ENCODE measurements at places on chromosomes 5 and 9.
A peak's percentile ranks its signal among the peaks of the same experiment; 100 is the strongest.

GRCh38 chr5:135598691-135599395 lies 20.1 kb upstream of the CXCL14 start:
- DNase-seq: no peak

- no peak for DNase-seq
Measured at GRCh38 chr9:23635276-23635675, 190.8 kb downstream of the ELAVL2 start.

DNA sequence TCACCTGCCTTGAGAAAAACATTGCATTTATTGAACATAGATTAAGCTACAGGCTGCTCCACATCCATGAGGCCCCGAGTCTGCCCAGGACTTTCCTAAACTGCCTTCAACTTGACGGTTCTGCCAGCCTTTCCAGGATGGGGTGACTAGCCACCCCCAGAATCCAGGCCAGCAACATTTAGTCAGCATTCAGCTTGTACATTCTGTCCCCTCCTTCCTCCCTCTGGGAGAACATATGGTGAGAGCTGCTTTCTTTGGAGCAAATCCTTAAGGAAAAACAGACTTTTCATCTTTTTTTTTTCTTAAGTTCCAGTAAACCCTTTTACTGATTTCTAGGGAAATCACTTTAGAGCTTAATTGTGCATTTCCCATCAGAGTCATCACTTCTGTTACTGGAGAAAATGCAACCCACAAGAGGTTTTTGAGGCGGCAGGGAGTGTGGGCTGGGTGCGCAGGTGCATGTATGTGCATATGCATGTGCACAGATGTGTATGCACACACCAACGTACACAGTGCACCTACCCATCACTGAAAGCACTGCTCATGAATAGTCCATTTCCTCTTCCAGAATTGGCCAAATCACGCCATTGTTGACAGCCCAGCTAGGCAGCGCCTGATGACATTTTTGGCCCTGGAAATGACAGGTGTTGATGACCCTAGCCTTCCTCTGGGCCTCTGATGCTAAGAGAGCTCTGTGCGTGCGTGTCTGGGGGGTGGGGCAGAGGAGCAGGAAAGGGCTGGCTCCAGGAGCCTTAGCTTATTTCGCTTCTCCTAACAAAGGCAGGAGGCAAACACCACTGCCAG lies 145.6 kb downstream of the HSD17B3 start:
- DNase-seq: no peak

GRCh38 chr5:62982348-62982747 lies 403.7 kb downstream of the LRRC70 start:
- no peak for DNase-seq

DNA sequence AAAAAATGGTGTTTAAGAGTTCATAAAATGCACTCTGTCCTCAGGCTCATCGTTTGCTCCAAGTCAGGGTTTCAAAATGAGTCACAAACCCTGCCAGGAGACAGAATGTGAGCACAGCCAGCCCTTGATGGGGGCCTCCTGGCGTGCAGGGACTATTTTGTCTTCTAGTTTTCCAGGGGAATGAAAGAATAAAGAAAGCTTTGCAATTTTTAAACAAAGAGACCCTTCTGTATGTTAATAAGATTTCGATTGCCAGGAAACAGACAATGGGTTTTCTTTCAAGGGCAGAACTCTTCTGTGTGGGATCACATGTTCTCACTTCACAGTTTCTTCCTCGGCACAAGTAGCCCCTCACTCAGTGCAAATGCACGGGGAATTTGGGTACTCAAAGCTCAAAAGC lies 121.4 kb upstream of the C6 start:
- no peak for DNase-seq

DNA sequence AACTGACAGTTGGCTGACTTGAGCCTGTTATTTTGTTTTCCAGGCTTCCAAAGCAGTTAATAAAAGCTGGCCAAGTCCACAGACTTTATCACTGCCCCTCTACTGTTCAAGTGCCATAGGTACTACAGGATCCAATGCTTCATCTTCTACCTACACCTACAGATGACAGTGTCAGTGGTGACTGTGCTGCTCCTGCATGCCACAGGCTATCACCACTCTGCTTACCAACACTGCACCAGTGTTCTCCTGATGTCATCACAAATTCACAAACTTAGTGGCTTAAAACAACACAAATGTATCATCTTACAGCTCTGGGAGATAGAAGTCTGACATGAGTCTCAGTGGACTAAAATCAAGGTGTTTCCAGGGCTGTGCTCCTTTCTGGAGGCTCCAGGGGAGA lies 26.6 kb downstream of the HMGCS1 start:
- no peak for DNase-seq

- peak; percentile 88 for DNase-seq
Measured at GRCh38 chr5:143002459-143003327, 232.5 kb downstream of the ARHGAP26 start.

- peak; percentile 53 for DNase-seq
Measured at GRCh38 chr5:42912184-42912798, 100.6 kb upstream of the SELENOP start.

DNA sequence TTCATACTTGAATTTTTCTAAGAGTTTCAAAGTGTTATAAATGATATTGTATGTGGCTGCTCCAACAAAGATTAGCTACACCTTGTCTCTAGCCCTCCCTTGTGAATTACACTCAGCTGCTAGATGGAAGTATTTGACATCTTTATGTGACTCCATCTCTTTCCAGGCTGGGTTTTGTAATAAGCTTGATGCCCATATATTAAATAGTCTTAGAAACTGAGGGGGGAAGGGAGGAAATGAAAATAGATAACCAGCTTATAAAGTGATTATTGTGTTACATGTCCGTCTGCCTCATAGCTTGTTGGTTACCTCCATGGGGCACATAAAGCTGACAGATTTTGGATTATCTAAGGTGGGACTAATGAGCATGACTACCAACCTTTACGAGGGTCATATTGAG lies 63.4 kb downstream of the CD180 start:
- no peak for DNase-seq

DNA sequence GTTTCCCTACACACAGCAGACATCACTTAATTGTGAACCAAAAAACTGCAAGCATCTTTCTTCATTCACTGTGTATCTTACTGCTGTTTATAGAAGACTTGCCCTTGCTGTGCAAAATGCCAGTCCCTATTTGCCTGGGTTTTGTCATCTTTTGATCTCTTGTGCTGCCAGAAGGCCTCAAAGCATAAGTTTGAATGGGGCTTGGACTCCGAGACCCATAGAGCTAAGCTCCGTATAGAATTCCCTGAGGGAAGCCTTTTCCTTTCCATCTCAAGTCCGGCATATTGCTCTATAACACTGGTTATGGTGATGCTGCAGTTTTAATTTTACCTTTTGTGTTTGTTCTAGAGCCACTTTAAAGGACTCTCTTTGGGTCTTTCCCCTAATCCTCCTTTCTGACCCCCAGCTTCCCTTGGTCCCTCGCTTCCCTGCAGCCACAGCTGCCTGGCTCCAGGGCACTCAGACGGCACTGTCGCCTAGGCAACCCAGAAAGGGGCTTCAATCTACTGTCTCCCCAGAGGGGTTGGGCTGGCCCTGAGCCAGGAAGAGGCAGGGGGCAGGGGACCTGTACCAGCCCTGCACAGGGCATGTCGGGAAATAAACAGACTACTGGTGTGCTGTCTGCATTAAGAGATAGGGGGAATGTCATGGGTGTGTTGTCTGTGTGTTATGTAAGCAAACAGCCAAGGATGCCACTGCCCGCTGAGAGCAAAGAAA lies 73.4 kb upstream of the MELK start:
- DNase-seq: no peak

GRCh38 chr9:90842996-90843395 lies 41.4 kb downstream of the SYK start:
- no peak for DNase-seq

DNA sequence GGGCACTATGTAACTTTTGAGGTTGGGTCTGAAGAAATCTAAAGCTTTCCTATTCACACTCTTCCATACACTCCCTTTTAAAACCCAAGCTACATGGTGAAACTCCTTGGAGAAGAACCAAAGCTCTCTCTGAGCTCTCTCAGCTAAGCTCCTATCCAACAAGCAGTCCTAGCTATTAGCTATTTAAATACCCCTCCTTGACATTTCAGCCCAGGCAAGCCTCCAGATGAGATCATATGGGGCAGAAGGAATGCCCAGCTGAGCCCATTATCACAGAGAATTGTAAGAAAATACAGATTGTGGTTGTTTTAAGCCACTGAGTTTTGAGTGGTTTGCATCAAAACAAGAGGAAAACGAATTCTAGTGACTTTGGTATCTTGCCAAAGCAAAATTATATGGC lies 15.2 kb downstream of the HSPB3 start:
- DNase-seq: no peak

GRCh38 chr5:18563853-18564252 lies 929.6 kb downstream of the TAF11L14 start:
- DNase-seq: no peak

- DNase-seq: no peak
Measured at GRCh38 chr9:134175808-134176598, 11.6 kb upstream of the RNU6ATAC start.

- DNase-seq: no peak
Measured at GRCh38 chr9:34070606-34071324, 22.1 kb upstream of the UBAP2 start.

DNA sequence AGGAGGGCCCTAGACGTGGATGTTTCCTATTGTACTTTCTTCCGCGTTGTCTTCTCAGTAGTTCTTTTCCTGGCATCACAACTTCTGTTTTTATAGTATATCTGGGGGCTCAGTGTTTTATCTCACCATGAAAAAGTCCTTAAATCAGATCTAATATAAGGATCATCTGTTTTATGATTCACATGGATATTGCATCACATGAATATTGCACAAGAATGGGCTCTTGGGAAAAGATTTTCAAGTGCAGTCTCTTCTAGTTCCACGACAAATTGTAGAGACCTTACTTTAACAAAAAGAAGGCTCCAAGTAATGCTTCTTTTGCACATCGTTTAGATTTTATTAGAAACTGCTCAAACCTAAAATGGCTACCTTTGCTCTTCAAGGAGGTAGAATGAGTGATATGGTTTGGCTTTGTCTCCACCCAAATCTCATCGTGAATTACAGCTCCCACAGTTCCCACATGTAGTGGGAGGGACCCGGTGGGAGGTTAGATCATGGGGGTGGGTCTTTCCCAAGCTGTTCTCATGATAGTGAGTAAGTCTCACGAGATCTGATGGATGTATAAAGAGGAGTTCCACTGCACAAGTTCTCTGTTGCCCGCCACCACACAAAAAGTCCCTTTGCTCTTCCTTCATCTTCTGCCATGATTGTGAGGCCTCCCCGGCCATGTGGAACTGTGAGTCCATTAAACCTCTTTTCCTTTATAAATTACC lies 53.7 kb upstream of the FAM120A start:
- DNase-seq: no peak

GRCh38 chr9:13958672-13959071 lies 355.3 kb downstream of the NFIB start:
- DNase-seq: no peak

GRCh38 chr9:69326261-69326660 lies 1.2 kb downstream of the ENTREP1 start:
- no peak for DNase-seq

DNA sequence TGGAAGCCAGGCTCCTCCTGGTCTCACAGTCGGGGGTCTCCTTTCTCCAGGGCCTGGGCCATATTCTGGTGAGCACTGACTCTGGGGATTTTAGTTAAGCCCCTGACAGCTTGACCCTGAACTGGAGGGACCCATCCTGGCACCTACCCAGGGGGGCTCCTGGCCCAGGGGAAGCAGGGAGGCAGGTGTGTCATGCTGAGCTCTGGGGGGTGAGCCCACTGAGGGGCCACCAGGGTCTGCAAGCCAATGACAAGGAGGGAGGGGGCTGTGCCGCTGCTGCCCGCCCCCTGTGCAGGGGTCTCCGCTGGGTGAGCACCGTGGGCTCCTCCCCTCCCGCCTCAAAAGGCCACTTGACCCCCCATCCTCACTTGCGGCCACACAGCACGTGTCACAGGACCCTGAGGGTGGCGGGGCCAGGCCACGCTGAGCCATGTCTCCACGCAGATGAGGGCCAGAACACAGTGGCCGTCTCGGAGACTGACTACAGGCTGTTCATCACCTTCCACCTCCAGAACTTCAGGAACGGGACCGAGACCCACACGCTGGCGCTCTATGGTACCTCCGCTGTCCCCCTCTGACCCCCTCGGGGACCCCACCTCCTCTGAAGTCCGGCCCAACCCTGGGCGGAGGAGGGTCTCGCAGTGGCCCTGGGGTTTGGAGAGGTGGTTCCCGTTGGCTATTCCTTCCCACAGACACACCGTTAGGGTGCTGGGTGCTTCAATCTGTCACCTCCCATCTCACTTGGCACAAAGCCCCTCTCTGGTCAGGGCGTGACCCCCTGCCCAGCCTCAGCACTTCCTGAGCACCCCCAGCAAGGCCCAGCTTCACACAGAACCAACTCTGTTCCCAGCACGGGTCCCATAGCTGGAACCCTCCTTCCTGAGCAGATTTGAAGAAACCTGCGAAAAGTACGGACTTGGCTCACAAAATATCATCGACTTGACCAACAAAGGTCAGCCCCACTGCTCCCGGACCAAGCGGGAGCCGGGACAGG lies 2.0 kb downstream of the LCN9 start:
- DNase-seq: no peak

GRCh38 chr9:31912636-31913035 lies 471.8 kb upstream of the ACO1 start:
- DNase-seq: no peak

- DNase-seq: no peak
Measured at GRCh38 chr9:23914431-23915003, 88.5 kb upstream of the ELAVL2 start.

Measured in CD4-positive, alpha-beta memory T cell (primary cell).